Adrenal gland (tissue), 19 donors: ENCODE measurements at places on chromosomes 4 and X. TPM values are rescaled to one million over a fixed set of nuclear protein-coding genes. Genes with fewer than 3 reads are reported as not detected.
A peak's percentile ranks its signal among the peaks of the same experiment; 100 is the strongest.

GRCh38 chr4:141346144-141346543 is 125.4 kb downstream of the ZNF330 start:
- no peaks in the 10 kb centered on the region for H3K36me3 ChIP-seq
- H3K27me3 ChIP-seq, result no peaks in the 10 kb centered on the region
- H3K4me3 ChIP-seq, result no peak overlapping the region
- no peak overlapping the region for H3K27ac ChIP-seq
- DNase-seq, result peak; percentile 49

The NFXL1 gene
- 6.8 TPM for total RNA-seq

The UGT8 gene
- not detected for total RNA-seq

GRCh38 chrX:115021121-115021520 is 3.7 kb upstream of the IL13RA2 start:
- DNase-seq, result no peak
- no peak overlapping the region for H3K27ac ChIP-seq
- no peaks in the 10 kb centered on the region for H3K36me3 ChIP-seq
- peaks cover 14% of the 10 kb centered on the region for H3K27me3 ChIP-seq
- no peak overlapping the region for H3K4me3 ChIP-seq

The SRPX gene
- 45.8 TPM for total RNA-seq

- no peak for DNase-seq
- no peak overlapping the region for H3K4me3 ChIP-seq
- no peaks in the 10 kb centered on the region for H3K36me3 ChIP-seq
- no peak overlapping the region for H3K27ac ChIP-seq
- no peaks in the 10 kb centered on the region for H3K27me3 ChIP-seq
- H3K4me1 ChIP-seq, result no peaks in the 10 kb centered on the region
Observed at GRCh38 chr4:125123570-125124109, 191.1 kb upstream of the FAT4 start.

DNA sequence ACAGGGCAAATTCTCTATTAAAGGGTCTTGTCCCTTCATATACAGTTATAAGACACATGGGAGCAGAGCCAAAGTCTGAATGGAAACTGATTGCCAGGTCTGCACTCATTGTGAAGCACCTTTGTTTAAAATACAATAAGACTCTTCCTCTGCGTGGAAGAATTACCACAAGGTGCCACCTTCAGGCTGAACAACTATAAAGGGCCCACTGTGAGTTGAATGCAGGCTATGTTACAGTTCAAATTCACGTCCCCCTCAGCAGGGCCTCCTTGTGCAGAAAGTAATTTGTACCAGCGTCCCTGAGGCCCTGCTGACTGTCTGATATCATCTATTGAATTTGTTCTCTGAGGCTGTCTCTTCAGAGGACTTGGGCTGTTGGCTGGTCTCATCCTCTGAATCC is 225.8 kb upstream of the TEX13C start:
- no peak overlapping the region for H3K4me3 ChIP-seq
- H3K27ac ChIP-seq, result no peak overlapping the region

GRCh38 chrX:3788494-3789233 is 75.2 kb upstream of the PRKX start:
- H3K4me3 ChIP-seq, result no peak overlapping the region
- no peaks in the 10 kb centered on the region for H3K27me3 ChIP-seq
- H3K4me1 ChIP-seq, result no peaks in the 10 kb centered on the region
- H3K27ac ChIP-seq, result no peak overlapping the region

GRCh38 chrX:109936598-109936997 is 66.3 kb upstream of the TMEM164 start:
- H3K27ac ChIP-seq, result no peak overlapping the region
- no peaks in the 10 kb centered on the region for H3K4me1 ChIP-seq
- H3K27me3 ChIP-seq, result peaks cover 9% of the 10 kb centered on the region
- no peak overlapping the region for H3K4me3 ChIP-seq
- no peak for DNase-seq

The PCDH19 gene
- 0.26 TPM for total RNA-seq

DNA sequence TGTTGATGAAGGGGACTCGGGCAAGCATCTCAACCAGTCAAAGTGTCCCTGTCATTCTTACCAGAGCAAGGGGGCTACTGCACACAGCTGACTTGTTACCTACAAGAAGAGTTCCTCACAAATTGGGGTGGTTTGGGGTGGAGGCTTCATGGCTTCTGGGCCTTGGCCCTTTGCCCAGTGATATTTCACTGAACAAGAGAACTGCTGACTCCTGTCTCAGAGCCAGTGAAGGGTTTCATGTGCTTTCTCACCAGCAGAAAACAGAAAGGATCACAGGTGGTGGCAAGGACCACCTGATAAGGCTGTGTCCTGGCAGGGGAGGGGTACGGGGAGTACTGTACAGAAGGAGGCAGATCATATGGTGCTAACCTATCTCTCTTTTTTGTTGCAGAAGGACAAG is 53.5 kb downstream of the DLG3 start:
- H3K4me1 ChIP-seq, result no peaks in the 10 kb centered on the region
- H3K27me3 ChIP-seq, result no peaks in the 10 kb centered on the region
- no peak for DNase-seq

DNA sequence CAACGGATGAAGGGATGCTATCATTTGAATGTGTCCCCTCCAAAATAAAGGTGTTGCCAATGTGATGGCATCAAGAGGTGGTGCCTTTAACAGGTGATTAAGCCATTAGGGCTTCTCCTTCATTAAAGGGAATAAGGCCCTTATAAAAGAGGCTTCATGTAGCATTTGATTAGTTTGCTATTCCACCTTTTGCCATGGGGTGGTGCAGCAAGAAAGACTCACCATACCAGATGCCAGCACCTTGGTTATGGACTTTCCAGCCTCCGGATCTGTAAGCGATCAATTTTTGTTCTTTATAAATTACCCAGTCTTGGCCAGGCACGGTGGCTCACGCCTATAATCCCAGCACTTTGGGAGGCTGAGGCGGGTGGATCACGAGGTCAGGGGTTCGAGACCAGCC is 7.9 kb upstream of the SLC25A43 start:
- no peak overlapping the region for H3K4me3 ChIP-seq
- no peaks in the 10 kb centered on the region for H3K36me3 ChIP-seq
- no peak overlapping the region for H3K27ac ChIP-seq
- DNase-seq, result no peak
- H3K4me1 ChIP-seq, result no peaks in the 10 kb centered on the region
- no peaks in the 10 kb centered on the region for H3K27me3 ChIP-seq

- H3K27ac ChIP-seq, result no peak overlapping the region
- H3K27me3 ChIP-seq, result no peaks in the 10 kb centered on the region
- no peak for DNase-seq
- no peaks in the 10 kb centered on the region for H3K4me1 ChIP-seq
- no peak overlapping the region for H3K4me3 ChIP-seq
- no peaks in the 10 kb centered on the region for H3K36me3 ChIP-seq
Observed at GRCh38 chr4:73750730-73751129, 10.4 kb downstream of the CXCL8 start.

DNA sequence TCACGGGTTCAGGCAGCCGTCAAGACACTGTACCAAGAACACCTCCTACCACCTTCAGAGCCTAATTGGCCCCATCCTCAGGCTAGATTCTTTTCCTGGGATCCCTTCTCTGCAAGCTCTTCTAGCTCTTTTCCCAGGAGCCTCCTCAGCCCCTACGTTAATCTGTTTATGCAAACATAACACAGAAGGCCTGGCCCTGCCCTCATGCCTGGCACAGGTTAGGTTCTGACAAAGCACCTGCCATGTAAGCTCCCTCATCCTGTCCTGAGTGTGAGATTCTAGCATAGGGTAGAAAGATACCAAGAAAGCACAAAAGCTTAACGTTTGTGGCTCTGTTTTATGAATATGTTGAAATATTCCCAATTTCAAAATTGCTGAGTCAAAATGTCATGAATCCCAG is 93.6 kb downstream of the IRF2 start:
- no peak overlapping the region for H3K4me3 ChIP-seq
- H3K27me3 ChIP-seq, result no peaks in the 10 kb centered on the region

The FREM3 gene
- total RNA-seq, result not detected

- no peaks in the 10 kb centered on the region for H3K4me1 ChIP-seq
- H3K27me3 ChIP-seq, result no peaks in the 10 kb centered on the region
- peak; percentile 27 for DNase-seq
- H3K27ac ChIP-seq, result no peak overlapping the region
Observed at GRCh38 chr4:21768349-21769310, 179.9 kb downstream of the KCNIP4 start.

The PPP2R3B gene
- total RNA-seq, result 9.5 TPM

GRCh38 chrX:132909643-132910042 is 48.8 kb downstream of the HS6ST2 start:
- no peak for DNase-seq
- no peaks in the 10 kb centered on the region for H3K36me3 ChIP-seq
- H3K27me3 ChIP-seq, result peaks cover 5% of the 10 kb centered on the region

DNA sequence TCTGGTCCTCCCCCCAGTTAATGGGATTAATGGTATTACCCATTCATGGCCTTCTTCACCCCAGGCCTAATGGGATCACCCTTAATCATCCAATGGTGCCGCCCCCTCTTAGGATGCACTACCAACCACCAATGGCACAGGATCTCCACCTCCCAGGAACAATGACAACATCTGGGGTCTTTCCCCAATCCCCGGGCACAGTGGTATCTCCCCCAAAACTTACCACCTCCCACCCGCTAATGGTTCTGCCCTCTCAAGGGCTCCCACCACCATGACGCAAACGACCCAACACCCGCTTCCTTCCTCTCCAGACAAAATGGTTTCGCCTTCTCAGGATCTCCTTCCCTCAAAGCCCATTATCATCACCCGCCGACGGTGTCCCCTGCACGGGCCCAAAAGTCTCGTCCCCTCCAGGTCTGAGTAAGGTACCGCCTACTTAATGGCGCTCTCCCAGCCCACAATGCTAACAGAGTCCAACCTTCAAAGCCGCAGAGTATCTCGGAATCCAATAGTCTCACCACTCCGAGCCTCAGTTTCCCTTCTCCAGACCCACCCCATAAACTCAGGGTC is 458 bp downstream of the GRIPAP1 start:
- no peaks in the 10 kb centered on the region for H3K27me3 ChIP-seq
- H3K4me3 ChIP-seq, result peak overlapping the region; percentile 63
- H3K4me1 ChIP-seq, result no peaks in the 10 kb centered on the region

The CASP6 gene
- 21.6 TPM for total RNA-seq
